Daoy (cell line): ENCODE measurements at places on chromosomes 12 and 14.

DNA sequence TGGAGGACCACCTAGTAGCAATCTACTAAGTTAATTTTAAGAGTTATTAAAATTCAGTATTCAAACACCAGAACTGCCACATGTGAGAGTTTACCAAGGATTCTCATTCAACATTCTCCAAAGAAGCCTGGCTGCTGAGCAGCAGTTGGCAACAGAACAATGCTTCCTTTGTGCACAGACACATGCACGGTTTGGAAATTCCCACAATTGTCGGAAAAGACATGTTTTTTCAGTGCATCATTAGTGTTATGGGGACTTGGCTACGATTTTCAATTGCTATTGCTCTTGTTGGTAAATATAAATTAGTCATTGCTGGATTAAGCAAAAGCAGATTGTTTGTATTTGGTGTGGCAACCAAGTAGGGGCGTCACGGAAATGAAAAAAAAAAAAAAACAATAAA lies 22.2 kb downstream of the ST8SIA1 start:
- DNase-seq: peak; percentile 62

GRCh38 chr14:74083161-74083560 lies 1.1 kb downstream of the ALDH6A1 start:
- no peak for DNase-seq

DNA sequence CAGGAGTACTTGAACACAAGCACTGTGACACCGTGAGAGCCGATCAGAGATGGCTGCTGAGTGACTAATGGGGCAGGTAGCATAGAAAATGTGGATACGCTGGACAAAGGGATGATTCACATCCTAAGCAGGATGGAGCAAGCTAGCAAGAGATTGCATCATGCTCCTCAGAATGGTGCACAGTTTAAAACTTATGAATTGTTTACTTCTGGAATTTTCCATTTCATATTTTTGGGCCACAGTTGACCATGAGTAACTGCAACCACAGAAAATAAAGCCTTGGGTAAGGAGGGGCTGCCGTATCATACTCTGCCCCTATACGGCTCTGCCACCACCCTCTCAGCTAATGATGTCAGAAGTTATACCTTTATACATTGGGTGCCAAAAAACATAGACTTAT lies 23.3 kb upstream of the MARK3 start:
- DNase-seq: peak; percentile 78

GRCh38 chr12:108773798-108774788 lies 42.8 kb upstream of the CORO1C start:
- peak; percentile 83 for DNase-seq

DNA sequence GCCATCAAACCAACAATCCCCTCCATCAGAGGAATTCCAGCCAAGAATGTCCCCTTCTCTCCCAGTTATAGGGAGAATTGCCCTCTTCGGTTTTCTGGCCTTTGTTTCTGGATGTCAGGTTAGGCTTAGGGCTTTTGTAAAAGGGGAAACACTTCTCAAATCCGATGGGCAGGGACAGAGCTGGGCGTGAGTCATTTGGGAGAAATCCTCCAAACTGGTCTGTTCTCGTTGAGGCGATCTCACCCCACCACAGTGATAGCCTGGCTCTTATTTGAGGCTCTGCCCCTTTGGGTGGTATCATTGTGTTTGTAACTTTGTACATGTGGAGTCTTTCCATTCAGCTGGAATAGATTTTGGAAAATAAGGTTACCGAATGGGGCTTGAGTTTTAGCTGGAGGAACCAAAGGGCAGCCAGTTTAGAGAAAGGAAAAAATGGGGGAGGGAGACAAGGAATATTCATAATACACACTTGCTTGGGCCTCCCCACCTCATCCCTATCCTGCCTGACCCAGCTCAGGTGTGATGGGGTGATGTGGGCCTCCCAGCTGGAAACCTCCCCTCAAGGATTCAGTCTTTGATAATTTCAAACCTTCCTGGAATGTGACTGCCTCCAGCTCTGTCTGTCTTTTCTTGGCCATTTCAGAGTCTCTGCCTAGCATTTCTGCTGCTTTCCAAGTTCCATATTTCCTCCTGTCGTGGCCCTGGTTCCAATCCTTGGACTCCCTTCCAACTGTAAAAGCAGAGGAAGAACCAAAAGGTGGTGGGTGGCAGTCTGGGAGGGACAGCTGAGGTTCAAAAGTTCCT lies 7.5 kb downstream of the HOXC4 start:
- DNase-seq: no peak

GRCh38 chr12:63294327-63294632 lies 143.3 kb upstream of the AVPR1A start:
- peak; percentile 83 for DNase-seq

- no peak for DNase-seq
Observed at GRCh38 chr12:52005903-52006703, 643 bp upstream of the TAMALIN start.

DNA sequence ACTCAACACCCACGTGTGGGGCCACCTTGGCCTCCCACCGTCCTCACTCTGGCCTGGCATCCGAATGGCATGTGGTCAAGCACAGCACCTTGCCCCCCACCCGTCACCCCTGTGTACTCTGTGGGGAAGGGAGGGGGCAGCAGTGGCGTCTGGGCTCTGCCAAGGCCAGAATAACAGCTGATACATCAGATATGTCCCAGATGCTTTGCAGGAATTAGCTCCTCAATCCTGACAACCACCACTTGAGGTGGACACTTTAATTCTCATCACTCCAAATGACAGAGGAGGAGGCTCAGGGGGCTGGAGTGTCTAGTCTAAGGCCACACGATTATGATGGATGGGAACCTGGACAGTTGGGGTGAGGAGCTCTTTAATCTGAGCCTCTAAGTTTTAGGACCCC lies 1.7 kb upstream of the KRT80 start:
- no peak for DNase-seq

DNA sequence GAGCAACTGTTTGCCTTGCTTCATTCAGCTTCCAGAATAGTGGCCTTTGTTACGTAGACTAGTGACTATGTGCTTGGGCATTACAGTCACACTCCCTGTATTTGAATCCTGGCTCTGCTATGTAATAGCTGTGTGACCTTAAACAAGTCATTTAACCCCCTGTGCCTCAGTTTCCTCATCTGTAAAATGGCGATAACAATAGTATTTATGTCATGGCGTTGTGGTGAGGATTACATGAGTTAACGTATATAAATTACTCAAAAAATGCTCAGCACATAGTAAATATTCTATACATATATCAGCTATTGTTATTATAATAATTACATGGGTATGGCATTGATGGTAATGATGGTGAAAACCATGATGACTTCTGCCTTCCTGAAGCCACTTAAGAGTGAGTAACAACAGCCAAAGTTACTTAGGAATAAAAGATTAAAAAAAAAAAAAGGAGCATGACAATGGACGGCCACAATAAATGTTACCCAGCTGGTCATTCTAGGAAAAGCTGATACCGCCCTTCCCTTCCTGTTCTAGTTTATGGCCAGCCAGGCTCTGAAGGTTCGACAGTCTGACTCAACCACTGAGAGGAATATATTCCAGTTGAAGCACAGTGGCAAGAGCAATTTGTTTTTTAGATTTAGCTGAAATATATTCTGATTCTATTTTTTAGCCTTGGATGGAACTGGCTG lies 9.9 kb upstream of the ADIPOR2 start:
- DNase-seq: no peak

DNA sequence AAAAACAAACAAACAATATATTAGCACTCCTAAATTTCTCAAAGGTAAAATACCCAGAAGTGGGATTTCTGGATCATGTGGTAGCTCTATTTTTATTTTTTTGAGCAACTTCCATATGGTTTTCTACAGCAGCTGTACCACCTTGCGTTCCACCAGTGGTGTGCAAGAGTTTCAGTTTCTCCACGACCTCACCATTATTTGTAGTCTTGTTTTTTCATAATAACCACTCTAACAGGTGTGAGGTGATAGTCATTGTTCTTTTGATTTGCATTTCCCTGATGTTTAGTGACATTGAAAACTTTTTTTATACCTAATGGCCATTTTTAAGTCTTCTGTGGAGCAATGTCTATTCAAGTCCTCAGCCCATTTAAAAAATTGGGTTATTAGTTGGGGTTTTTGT lies 127.3 kb upstream of the SLC38A2 start:
- no peak for DNase-seq
